Activated CD4-positive, alpha-beta memory T cell treated with anti-CD3 and anti-CD28 coated beads for 36 hours (primary cell): ENCODE measurements at places on chromosomes 12 and 14.

DNA sequence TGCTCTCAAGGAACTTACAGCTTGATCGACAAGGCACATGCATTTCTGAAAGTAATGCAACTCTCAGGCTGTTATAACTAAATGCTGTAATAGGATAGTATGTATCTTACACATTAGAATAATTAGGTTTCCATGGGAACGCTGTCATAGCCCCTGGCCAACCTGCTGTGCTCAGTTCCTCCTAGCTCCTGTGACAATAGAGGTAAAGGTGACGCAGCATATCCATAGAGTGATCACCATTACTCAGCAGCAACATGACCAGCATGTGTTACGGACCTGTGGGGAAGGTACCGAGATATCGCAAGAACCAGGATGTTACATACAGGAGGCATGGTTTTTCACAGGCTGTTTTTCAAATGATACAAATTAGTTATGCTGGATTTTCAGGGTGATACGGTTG, 150.7 kb downstream of the CAND1 start:
- DNase-seq = no peak

- DNase-seq = no peak
Observed at GRCh38 chr12:121392325-121392716, 7.6 kb upstream of the RNF34 start.

GRCh38 chr14:88552876-88553275, 1.9 kb downstream of the PTPN21 start:
- no peak for DNase-seq

DNA sequence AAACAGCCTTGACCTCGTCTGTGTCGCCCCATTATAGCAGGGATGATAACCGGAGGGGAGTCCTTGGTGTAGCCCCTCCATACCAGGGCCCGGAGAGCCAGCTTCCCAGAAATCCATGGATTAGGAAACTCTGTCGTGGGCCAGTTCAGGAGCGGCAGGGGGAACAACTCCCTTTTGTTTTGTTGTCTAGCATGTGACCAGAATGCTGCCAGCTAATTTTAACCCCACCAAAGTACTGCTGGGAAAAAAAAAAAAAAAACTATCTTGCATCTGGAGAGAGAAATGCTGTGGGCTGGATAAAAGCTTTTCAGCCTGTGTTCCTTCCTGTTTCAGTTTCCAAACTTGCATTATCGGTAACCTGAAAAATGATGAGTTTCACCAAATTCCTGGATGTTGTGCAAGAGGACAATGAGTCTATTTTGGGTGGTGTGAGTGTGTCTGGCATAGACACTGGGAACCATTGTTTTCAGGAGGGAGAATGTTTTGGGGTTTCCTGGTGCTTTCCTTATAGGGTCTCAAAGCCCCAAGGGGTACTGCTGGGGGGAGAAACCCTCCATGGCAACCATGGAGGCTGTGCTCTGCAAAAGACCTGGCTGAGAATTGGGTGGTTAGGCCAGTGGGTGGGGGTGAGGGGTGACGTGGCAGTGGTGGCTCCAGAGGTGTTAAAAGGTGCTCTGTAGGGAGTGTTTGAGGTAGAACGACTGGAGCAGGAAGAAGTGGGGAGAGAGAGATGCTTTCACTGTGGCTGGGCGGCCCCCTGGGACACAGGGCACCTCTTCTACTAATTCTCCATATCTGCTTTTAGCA, 14.9 kb upstream of the IRF2BPL start:
- peak; percentile 80 for DNase-seq

DNA sequence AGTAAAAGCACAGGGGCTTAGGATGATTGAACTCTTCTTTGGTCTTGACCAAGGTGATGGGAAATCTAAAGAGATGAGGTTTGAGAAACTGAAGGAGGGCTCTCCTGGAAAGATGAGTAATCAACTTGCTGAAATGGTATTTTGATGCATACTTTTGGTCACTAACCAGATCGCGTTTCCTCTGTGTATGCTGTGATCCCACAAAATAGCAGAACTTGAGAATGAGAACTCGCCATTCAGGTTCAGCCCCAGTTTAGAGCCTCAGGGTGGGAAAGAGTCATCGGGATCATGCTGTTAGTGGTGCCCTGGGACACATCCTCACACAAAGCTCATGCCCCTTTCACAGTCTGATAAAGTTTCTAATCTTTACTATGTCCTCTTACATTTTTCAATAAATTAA, 488.8 kb downstream of the ETNK1 start:
- no peak for DNase-seq

DNA sequence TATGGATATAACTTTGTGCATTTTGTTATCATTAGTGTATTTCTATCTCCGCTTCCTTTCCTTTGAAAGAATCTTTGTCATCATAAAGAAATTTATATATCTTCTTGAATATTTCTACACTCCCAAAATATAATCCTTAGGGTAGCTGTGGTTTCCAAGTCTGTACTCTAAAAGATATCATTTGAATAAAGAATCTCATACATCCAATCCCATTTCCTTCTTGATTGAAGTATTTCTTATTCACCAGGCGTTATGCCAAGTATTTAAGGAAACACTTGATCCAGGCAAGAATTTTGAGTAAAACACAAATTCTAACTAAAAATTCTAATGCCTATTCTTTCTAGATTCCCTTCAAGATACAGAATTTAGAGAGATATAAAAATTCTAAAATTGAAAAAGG, 821.8 kb downstream of the GALC start:
- DNase-seq = no peak

DNA sequence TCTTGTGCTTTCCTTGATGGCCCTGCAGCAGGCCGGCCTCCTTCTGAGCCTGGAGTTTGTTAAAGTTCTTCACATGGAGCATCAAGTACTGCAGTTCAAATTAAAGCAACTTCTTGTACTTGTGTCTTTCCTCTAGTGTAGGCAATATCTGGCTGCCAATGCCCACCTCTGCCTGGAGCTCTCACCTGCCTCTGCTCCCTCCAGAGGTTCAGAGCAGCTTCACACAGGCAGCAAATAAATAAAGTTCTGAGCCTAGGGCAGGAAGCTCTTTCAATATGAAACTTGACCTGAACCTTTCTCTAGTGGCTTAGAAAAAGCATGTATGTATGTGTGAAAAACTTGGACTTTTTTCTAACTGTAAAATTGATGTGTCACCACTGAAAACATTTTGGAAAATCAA, 65.9 kb downstream of the ITPR2 start:
- DNase-seq = no peak

GRCh38 chr14:75520852-75521251, 1.4 kb upstream of the BATF start:
- DNase-seq = no peak

DNA sequence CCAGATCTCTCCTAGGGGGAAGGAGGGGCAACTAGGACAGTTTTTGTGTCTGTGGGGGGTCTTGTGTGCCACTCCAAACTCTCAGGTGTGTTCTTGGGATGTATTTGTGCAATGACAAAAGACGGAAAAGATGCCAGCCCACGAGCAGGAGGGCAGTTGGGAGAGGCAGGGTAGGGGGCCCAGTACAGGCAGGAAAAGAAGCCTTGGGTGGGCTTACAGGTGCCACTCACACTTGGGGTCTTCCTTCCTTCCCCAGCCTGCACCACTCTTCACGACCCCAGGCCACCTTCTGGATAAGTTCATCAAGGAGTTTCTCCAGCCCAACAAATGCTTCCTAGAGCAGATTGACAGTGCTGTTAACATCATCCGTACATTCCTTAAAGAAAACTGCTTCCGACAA, 24.4 kb downstream of the OAS2 start:
- no peak for DNase-seq

GRCh38 chr12:3022961-3023360, 54.2 kb upstream of the TSPAN9 start:
- DNase-seq = no peak

GRCh38 chr14:28759653-28760313, 6.8 kb upstream of the FOXG1 start:
- no peak for DNase-seq

DNA sequence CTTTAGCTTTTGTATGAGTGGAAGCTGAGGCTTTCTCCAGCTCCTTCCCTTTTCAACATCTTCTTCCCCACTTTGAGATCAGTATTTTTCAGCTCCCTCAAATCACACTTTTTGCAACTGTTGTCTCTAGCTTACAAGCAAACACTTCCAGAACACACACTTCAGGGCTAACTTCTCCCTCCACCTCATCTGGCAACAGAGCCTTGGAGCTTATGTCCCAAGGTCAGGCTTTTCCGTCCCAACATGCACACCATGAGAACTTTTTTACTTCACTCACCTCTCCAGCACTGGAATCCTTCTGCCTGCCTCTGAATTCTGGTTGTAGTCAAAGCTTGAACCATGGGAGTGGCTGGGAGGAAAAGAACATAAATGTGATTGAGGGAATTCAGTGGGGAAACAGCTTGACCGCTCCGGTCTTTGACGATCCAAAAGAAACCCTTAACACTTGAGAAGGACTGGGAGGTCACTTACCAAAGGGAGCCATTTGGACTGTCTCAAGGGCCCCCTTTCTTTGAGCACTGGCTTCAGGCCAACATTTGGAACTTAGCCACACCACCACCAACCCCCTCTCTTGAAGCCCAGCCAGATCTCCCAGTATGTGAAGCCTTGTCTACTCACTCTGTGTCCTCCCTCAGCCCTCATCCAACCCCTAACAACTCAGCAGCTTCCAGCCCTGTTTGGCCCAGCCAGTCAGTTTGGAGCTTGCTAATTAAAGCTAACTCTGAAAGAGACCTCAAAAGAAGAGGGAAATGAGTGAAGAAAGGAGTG, 3.9 kb upstream of the BLOC1S1 start:
- no peak for DNase-seq

DNA sequence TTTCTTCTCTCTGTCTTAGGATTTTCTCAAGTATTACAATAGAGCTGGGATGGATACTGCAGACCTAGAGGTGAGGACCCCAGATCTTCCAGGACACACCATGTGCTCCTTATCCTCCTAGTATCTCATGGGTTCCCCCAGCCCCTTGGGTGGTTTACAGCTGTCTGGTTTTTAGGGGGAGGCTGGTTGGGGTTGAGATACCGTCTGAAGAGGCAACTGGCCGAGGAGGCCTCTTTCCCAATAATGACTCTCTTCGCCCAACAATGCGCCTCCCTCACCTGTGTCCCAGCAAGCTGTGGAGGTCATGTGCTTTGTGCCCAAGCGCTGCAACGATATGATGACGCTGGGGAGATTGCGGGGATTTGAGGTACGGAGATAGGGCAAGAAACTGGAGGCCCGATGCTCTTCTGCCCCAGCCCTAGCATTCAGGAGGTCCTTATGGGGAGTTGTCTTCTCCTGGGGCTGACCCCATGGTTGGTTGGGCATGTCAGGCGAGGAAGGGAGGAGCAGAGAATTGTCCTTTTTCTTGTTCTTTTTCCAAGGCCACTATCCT, 3.8 kb downstream of the ARHGEF25 start:
- no peak for DNase-seq

- peak; percentile 14 for DNase-seq
Observed at GRCh38 chr12:77133566-77133965, 68.2 kb upstream of the E2F7 start.
